ENCODE measurements at places on chromosomes 16 and 17. TPM values are rescaled to one million over a fixed set of nuclear protein-coding genes. Genes with fewer than 3 reads are reported as not detected.
A peak's percentile ranks its signal among the peaks of the same experiment; 100 is the strongest.

DNA sequence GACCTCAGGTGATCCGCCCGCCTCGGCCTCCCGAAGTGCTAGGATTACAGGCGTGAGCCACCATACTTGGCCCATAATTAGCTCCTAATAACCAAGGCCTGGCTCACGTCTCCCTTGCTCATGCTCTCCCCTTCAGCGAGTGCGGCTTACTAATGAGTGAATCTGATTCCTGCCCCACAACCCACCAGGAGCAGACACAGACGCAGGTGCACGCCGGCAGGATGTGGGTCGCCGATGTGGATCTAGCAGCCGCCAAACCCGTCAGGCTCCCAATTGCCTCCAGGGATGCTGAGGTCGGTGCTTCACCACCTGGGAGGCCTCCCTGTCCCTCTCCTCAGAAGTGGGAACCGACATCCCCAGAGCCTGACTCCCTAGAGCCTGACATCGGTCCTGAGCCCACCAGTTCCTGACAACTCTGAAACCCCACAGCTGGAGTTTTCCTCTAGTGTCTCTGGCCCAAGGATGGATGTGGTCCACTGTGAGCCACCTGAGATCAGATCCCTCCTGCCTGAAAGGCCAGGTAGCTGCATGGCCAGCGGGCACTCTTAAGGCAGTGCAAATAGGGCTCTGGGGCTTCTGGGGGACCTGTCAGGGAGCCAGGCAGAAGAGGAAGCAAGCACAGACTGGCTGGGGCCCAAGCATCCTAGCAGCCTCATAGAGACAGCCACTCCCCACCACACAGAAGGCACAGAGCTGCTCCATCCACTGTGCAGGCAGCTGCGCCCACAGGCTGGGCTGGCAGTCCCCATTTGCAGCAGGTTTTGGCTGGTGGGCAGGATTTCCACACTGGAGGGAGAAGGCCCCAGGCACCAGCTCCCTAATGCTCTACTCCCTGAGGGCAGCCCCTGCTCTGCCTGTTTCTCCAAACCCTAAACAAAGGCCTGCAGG, 10.8 kb downstream of the EXOC7 start:
- DNase-seq, result no peak

DNA sequence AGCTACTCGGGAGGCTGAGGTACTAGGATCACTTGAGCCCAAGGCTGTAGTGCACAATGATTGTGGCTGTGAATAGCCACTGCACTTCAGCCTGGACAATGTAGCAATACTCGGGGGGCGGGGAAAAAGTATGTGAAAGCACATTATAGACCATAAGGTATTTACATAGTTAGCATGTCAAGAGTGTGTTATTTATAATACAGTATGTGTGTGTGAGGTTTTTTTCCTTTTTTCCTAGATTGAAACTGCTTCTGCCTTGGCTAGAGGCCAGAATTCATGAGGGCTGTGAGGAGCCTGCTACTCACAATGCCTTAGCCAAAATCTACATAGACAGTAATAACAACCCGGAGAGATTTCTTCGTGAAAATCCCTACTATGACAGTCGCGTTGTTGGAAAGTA, 30.5 kb downstream of the PTRH2 start:
- DNase-seq, result no peak

GRCh38 chr17:67401598-67402504, 24.8 kb downstream of the PITPNC1 start:
- peak; percentile 55 for DNase-seq

- DNase-seq, result no peak
Observed at GRCh38 chr17:49581648-49581998, 6.0 kb downstream of the NXPH3 start.

DNA sequence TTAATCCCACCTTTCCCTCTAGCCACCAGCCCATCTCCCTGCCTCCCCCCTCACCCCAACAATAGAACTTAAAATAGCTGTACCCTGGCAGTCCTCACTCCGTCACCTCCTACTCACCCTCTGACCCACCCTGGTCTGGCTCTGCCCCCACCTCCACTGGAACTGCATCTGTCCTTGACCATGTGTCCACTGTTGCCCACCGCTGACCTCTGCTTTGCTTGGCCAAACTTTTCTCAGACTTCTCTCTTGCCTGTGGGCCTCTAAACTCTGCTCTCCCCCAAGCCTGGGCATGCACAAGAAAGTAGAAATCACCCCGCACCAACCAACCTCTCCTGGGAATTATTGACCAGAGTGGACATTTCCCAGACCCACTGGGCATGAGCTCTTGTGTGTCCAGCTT, 169.8 kb downstream of the WSCD1 start:
- no peak for DNase-seq

- no peak for DNase-seq
Observed at GRCh38 chr17:3669548-3669947, 936 bp downstream of the EMC6 start.

DNA sequence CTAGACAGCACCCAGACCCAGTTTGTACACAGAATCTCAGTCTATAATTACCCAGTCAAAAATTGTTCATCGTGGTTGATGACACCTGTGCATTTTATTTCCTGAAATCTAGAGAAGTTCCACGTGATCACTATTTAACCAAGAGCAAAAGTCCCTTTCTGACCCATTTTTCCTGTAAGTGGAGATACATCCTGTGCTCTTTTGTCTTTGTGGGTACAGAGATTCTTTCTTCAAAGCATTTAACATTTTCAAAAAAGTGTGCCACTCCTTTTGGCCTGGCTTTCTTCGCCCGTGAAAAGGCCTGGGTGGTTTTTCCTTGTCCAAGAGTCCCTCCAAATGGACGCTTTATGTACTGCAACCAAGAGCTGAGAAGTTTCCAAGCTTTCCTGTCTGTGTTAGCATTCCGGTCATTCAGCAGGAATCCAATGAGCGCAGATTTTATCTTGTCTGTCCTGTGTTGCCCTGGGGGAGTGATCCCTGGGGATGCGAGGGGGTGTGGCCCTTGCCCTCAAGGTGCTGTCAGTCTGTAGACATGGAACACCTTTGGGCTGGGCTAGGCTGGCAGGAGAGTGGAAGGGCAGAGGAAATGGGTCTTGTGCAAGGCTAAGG, 161.1 kb upstream of the CACNG5 start:
- DNase-seq, result no peak

DNA sequence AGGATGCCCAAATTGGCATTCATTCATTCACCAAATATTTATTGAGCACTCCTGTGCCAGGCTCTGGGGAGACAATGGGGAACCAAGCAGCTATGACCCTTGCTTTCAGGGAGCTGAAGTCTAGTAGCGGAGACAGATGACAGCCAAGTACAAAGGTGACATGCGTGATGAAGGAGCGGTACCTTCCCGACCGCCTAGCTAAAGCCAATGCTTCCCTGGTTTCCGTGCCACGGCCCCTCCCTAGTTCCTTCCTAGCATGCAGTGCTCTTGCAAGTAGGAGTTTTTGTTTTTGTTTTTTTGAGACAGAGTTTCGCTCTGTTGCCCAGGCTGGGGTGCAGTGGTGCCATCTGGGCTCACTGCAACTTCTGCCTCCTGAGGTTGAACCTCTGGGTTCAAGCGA, 3.2 kb upstream of the SLC5A2 start:
- DNase-seq, result no peak

DNA sequence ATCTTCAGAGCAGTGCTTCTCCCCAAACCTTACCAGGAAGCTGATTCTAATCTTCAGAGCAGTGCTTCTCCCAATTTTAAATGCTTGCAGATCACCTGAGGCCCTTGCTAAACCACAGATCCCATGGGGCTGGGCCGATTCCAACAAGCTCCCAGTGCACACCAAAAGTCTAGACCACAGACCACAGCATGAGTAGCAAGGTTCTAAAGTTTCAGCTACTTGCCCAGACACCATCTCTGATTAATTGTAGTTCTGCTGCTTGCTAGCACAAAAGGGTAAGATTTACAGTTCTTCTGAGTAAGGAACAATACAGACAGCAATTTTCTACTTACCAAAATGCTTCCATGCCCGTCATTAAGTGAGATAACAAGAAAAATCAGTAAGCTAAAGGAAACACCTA, 12.2 kb downstream of the CLEC3A start:
- DNase-seq, result no peak

DNA sequence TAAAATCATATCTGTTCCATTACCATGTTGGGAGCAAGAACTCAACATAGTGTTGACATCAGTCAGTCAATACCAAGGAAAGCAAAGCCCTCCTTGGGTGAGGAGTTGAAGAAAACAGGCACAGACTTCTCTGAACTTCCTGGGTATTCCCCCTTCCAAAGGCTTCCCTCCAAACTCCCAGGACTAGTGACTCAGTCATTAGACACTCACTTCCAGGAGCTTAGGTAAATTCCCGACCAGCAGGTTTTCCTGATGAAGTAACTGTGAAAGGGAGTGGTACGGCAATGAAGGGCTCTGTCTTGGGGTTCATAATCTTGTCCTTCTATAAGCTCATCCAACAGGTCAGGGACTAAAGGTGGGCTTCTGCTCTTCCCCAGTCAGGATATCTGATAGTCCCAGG, 293.8 kb upstream of the AXIN2 start:
- no peak for DNase-seq

GRCh38 chr17:49018748-49019147, 21.6 kb downstream of the IGF2BP1 start:
- DNase-seq, result no peak

DNA sequence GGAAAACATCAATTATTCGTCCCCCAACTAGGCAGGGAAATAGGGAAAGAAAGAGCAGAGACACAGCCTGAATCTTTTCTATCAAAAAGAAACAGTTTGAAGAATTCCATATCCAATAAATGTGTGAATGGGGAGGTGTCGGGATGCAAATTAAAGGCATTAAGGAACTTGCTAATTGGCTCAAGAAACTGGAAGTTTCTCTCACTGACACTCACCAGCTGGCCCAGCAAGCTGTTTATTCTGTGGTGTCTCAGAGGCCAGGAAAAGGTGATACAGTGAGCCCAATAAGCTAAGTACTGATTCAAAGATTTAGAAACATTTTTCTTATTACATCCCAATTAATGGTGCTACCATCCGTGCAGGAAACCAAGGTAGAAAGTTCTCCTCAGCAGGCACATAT, 104.4 kb upstream of the CLEC3A start:
- DNase-seq, result no peak

GRCh38 chr17:57484826-57485565, 228.7 kb downstream of the MSI2 start:
- DNase-seq, result no peak

DNA sequence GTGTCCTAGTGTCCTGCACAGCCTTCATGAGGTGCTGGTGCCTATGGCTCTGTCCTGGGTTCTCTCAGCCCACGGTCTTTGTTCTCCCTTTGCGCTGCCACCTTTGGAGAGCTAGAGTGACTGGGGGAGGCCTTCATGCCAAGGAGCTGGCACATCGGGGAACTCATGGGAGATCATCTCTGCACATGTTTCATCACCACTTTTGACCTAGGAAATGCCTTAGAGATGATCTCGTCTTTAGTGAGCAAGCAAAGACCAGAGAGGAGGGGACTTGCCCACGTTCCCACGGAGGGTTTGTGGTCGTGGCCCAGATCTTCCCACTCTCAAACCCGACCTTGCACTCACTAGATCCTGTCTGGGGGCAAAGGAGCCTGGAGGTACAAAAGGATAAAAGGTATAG, 23.5 kb downstream of the TBX4 start:
- DNase-seq, result no peak

DNA sequence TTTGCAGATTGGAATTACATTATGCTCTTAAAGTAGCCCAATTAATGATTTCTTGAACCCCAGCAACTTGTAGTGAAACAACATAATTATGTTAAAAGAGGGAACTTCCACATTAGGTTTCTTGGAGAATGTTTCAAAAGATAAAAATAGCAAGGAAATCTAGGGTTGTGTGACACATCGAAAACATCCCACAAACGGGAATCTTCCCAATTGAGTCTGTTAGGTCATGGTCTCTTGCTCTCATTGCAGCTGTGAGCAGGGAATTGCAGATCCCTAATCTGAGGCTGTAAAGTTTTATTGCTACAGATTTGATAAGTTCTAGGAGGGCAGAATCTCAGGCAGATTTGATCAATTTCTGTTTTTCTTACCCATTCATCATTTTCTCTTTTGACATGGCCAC, 6.7 kb upstream of the LPO start:
- DNase-seq, result no peak

DNA sequence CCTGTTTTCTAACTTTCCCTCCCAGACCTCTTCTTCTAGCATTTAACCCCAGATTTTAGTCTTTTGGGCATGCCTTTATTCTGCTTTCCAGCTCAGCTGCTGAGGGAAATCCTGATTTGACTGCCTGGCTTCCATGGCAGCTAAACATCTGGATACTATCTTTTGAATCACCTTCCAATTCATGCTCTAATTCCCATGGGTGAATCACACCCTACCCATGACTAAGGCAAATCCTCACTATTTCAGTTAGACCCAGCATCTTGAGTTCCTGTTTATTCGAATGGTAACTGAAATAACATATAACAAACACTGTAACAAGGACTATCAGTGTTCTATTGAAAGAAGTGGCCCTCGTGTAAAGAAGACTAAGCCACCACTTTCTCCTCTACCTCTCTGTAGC, 29.8 kb downstream of the CA10 start:
- DNase-seq, result no peak

DNA sequence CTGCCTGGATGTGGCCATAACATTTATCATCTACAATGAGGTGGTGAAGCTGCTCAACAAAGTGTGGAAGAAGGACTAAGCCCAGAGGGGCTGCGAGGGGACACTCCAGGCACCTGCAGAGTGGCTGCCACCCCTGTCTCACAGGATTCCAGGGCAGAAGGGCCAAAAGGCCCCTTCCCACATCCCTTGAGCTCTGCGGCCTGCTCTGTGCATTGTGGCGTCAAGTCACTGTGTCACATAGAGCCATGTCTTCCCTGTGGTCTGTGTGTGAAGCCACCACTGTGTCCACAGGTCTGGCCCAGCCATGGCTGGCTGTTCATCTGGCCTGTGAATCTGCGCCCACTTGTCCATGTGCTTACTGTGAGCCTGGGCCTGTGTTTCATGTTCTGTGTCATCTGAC, 1714.6 kb downstream of the TP53TG3F start:
- DNase-seq, result no peak

DNA sequence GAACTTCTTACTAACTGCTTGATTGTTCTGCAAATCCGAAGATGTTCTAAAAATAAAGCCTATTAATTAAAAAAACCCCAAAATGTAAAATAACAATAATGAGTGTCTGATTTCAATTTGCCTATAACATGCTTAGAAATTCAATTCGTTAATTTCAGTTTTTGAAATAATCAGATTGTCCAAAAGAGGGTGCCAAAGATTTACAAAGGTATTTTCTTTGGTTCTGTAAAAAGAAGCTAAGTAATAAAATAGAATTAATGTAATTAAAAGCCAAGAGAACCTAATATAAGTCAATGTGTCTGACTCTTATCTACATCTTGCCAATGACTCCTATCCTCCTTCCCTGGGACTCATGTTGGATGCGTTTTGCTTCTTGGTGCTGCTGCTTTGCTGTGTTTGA, 75.0 kb upstream of the CPHXL start:
- DNase-seq, result no peak

Gene RHBDL3
- total RNA-seq, result 0.15 TPM

Gene FAM20A
- 52.4 TPM for total RNA-seq

Gene MYH1
- not detected for total RNA-seq

Gene TEX19
- total RNA-seq, result not detected

Gene UBALD2
- total RNA-seq, result 23.8 TPM

Gene DGKE
- total RNA-seq, result 4.0 TPM

Gene ZNF286A
- 3.5 TPM for total RNA-seq

Gene GAST
- total RNA-seq, result not detected

Gene RHBDL1
- total RNA-seq, result 1.1 TPM

Gene TPSAB1
- total RNA-seq, result 1.6 TPM
